Activated naive CD8-positive, alpha-beta T cell treated with anti-CD3 and anti-CD28 coated beads, Interleukin-2, amount 10 ng/mL, durations not matched to agents 7 days and 5 days (primary cell): ENCODE measurements at places on chromosomes 12 and 14. TPM values are rescaled to one million over a fixed set of nuclear protein-coding genes. Genes with fewer than 3 reads are reported as not detected.

Gene TEX52
- 0.34 TPM for total RNA-seq

Gene CPM
- total RNA-seq, result 1.6 TPM

Gene TGM1
- 5.7 TPM for total RNA-seq

Gene C3AR1
- total RNA-seq, result 7.8 TPM

Gene SYNDIG1L
- not detected for total RNA-seq

Gene LRTM2
- not detected for total RNA-seq

DNA sequence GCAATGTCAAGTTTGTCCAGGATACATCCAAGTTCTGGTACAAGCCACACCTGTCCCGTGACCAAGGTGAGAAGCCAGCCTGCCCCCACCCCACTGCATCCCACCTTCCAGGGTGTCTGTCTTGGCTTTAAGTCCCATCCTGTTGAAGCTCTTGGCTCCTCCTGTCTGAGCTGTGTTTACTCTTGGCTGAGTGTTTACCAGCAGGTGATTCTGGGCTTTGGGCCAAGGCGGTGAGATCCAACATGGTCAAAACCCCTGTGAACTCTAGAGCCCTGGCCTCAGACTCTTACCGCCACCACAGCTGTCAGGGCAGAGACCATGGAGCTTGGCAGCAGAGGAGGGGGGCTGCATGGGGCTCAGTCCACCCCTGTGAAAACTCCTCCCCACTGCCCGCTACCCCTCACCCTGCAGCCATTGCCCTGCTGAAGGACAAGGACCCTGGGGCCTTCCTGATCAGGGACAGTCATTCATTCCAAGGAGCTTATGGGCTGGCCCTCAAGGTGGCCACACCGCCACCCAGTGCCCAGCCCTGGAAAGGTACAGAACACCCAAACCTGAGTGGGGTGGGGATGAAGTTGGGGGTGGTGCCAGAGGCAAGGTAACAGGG lies 11.6 kb downstream of the TNS2 start:
- peaks cover 15% of the 10 kb centered on the region for H3K36me3 ChIP-seq
- H3K4me1 ChIP-seq, result peaks cover 6% of the 10 kb centered on the region
- H3K27me3 ChIP-seq, result peaks cover 3% of the 10 kb centered on the region

DNA sequence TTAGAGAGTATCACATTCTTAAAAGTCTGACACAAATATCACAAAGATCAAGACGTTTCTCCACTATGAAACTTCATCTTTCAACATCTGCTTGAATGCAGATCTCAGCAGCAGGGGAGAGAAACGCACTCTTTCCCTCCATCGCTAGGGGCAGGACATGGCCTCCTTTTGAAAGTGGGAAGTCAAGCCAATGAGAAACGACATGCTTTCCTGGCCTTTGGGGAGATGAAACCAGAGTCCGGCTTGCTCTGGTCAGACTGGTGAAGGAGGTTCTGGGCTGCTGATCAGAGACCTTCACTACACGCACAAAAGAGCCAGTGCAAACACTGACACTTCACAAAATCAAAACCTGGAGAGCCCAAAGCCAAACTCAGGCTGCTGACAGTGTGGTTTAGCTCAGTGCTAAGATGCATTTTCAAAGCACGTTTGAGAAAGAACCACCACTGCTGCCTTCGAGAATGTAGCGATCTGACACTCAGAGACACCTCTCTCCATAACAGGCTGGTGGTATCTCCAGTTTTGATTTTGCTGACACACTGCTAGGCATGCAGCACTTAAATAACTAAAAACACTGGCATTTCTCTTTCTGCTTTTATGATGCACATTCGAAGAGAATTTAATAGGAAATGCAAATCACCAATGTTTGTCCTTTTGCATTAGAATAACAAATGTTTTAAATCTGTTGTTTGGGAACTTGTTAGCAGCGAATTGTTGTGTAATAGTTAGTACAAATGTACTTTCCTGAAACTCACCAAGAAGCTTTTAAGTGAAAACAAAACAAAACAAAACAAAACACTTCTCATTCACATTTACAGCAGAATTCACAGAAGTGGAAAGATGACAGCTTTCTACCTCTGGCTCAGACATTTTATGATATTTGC lies 93.9 kb upstream of the OVCH1 start:
- H3K36me3 ChIP-seq, result no peaks in the 10 kb centered on the region
- no peak overlapping the region for H3K4me3 ChIP-seq

- peaks cover 70% of the 10 kb centered on the region for H3K27me3 ChIP-seq
- H3K4me3 ChIP-seq, result no peak overlapping the region
- H3K4me1 ChIP-seq, result peaks cover 18% of the 10 kb centered on the region
- H3K36me3 ChIP-seq, result peaks cover 7% of the 10 kb centered on the region
- H3K27ac ChIP-seq, result no peak overlapping the region
These were observed 2.7 kb downstream of the TBX3 start for GRCh38 chr12:114681116-114681871.

DNA sequence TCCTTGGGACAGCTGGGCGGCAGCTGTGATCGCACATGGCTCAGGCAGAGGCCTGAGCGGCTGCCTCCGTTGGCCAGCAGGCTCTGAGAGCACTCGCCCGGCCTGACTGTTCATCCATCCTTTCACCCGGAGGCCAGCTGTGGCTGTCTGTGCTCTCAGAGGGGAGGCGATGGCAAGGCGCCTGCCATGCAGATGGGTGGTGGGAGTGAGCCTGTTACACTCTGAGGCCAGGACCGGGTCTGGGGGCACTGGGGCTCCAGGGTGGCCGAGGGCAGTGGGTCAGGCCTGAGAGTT lies 292.3 kb downstream of the TMEM121 start:
- no peaks in the 10 kb centered on the region for H3K4me1 ChIP-seq
- H3K36me3 ChIP-seq, result no peaks in the 10 kb centered on the region
- DNase-seq, result no peak
- no peak overlapping the region for H3K4me3 ChIP-seq
- no peak overlapping the region for H3K27ac ChIP-seq
- H3K27me3 ChIP-seq, result peaks cover 37% of the 10 kb centered on the region

- no peak for DNase-seq
- H3K27ac ChIP-seq, result peak overlapping the region; percentile 54
- no peaks in the 10 kb centered on the region for H3K27me3 ChIP-seq
- H3K4me3 ChIP-seq, result peak overlapping the region; percentile 84
- H3K4me1 ChIP-seq, result peaks cover 17% of the 10 kb centered on the region
These were observed 1.1 kb downstream of the SYNJ2BP start for GRCh38 chr14:70415788-70416187.

GRCh38 chr12:81417056-81417455 lies 339.2 kb downstream of the ACSS3 start:
- H3K36me3 ChIP-seq, result no peaks in the 10 kb centered on the region
- H3K4me3 ChIP-seq, result no peak overlapping the region
- no peak overlapping the region for H3K27ac ChIP-seq

GRCh38 chr12:851913-852312 lies 97.6 kb downstream of the RAD52 start:
- no peak overlapping the region for H3K4me3 ChIP-seq
- no peak overlapping the region for H3K27ac ChIP-seq
- peaks cover 24% of the 10 kb centered on the region for H3K36me3 ChIP-seq
- H3K27me3 ChIP-seq, result no peaks in the 10 kb centered on the region
- no peak for DNase-seq

DNA sequence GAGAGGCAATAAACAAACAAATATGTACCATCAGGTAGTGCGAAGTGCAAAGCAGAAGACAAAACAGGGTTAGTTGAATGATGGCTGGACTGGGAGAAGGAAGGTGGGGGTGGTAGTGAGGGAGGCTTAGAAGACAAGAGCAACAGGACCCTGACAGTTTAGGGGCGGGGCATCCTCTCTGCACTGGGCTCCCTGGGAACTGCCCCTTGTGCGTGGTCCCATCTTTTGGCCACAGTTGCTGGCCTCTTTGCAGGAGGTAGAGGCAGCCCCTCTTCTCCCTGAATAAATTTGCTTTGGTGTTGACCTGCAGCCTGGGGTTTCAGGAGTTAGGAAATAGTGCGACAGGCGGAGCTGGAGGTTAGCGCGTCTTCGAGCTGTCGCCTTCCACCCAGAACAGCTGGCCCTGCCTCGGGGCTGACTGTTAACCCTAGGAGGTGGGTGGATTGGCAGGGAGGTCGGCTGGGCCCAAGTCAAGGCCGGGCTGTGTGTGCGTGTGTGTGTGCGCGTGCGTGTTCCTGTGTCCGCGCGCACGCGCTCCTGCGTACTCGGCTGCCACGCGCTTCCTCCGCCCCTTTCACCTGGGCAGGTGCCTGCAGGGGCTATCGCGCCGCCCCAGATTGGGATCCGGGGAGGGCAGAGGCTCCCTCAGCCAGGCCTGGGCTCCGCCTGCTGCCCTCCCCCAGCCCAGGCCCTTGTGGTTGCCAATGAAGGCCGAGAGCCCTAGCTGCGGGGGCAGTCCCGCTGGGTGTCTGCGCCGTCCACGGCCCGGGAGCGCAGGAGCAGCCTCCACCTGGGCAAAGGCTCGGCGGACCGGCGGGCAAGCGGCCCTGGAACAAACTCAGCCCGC lies 180.8 kb downstream of the ADCK1 start:
- H3K4me3 ChIP-seq, result peak overlapping the region; percentile 52
- peaks cover 32% of the 10 kb centered on the region for H3K27me3 ChIP-seq
- H3K4me1 ChIP-seq, result peaks cover 8% of the 10 kb centered on the region

GRCh38 chr12:107395817-107396216 lies 289.8 kb upstream of the PWP1 start:
- peaks cover 71% of the 10 kb centered on the region for H3K4me1 ChIP-seq
- no peak overlapping the region for H3K4me3 ChIP-seq
- no peak for DNase-seq
- peaks cover 6% of the 10 kb centered on the region for H3K36me3 ChIP-seq
- peak overlapping the region; percentile 52 for H3K27ac ChIP-seq
